Left lobe of liver (tissue), 2 donors: ENCODE measurements at places on chromosomes 16 and 17. TPM values are rescaled to one million over a fixed set of nuclear protein-coding genes. Genes with fewer than 3 reads are reported as not detected.

GRCh38 chr17:75814900-75815373 is 29.3 kb downstream of the UNC13D start:
- DNase-seq, result no peak

Gene THUMPD1
- 13.1 TPM for total RNA-seq

Gene TAC4
- total RNA-seq, result not detected

Gene DOC2B
- 0.68 TPM for total RNA-seq

Gene VAT1L
- total RNA-seq, result 0.23 TPM
